ENCODE measurements at places on chromosomes 1 and 21.
A peak's percentile ranks its signal among the peaks of the same experiment; 100 is the strongest.

GRCh38 chr1:15974855-15975254 is 1.0 kb downstream of the ZBTB17 start:
- DNase-seq, result no peak

- DNase-seq, result no peak
Measured at GRCh38 chr21:23152130-23152529, 2153.9 kb downstream of the NCAM2 start.

DNA sequence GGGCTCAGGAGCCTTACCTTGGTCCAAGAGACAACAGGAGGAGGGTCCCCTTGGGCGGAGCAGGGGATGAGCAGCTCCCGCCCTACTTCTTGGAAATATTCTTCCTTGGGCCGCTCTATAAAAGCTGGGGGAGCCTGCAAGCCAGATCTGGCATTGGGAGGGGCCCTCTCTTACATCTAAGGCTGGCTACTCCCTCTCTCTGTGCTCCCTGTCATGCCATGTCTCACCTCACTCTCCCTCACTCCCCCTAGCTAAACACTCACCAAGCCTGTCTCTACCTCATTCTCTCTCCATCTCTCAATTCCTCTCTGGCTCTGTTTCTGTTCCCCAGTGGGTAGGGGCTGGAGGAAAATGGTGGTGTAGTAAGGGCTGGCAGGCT is 6.5 kb upstream of the TAGLN2 start:
- no peak for DNase-seq

DNA sequence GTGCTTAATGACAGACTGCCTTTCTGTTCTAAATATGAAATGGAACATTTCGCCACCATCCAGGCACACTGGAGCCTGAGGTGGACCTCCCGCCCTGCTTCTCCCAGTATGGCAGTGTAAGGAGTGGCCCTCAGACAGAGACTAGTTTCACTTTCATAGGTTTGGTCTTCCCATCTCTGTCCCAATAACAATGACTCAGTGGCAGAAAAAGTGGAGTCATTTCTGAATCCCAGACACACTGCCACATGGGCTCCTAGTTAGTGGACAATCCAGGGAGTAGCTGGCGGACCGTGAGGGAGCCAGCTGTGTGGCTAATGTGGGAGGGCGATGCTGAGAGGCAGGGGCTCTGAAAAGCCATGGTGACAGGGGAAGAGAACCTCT is 95.6 kb upstream of the TSPAN2 start:
- no peak for DNase-seq

GRCh38 chr1:231527586-231528171 is 790 bp upstream of the TSNAX start:
- DNase-seq, result no peak

DNA sequence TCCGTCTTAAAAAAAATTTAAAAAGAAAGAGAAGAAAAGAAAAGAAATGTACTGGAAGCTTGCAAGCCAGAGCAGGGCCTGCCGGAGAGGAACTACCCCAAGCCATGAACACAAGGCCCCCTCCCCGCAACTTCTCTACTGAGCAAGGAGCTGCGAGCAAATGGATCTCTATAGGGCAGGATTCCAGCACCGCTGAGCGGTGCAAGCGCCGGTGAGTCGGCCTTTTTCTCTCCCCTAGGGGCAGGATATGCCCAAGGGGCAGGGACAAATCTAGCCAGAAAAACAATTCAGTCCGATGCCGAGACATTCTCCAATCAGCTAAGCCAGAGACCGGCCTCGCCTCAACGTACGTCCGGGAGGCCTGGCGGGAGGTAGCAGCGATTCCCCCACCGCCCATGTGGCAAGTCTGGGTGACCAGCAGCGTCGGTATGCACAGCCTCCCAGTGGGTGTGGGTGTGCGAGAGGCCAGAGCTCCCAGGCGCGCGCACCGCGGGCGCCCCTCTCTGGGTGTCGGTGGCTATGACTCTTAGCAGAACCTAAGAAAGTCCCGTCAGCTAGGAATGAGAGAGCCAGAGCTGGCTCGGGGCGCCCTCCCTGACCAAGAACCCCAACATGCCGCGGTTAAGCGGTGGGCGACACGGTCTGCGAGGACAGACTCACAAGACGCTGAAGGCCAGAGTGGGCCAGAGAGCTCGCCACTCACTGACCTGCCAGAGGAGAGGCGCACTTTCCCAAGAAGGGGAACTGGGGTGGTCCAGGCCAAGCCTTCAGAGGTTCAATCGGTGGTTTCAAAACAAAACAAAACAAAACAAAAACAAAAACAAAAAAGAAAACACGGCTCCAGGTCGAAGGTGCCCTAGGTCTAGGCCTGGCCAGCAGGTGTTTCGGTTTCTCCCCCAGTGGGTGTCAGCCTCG is 1.9 kb downstream of the CSMD2 start:
- DNase-seq, result peak; percentile 70

- DNase-seq, result no peak
Measured at GRCh38 chr1:24619376-24619775, 23.7 kb upstream of the SRRM1 start.
